ENCODE measurements at places on chromosomes 7 and 10.
A peak's percentile ranks its signal among the peaks of the same experiment; 100 is the strongest.

GRCh38 chr7:151425670-151426440 lies 14.1 kb downstream of the CRYGN start:
- no peak for DNase-seq

GRCh38 chr10:11337516-11337915 lies 273.9 kb downstream of the USP6NL start:
- peak; percentile 51 for DNase-seq

DNA sequence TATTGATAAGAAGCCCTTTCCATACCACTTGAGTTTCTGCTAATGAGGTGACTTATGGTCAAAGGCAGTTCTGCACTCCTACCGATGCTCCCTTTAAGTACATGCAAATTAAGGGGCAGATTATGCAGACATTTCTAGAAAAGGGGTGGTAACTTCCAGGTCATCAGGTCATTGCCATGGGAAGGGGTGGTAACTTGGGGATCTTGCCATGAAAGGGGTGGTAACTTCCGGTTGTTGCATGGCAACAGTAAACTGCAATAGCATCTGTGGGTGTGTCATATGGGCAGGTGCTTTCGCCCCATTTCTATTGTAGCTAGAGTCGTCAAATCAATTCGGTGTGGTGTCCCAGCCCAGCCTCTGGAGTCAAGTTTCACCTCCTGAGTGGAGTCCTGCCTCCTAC lies 150.9 kb downstream of the UBE2H start:
- no peak for DNase-seq

- DNase-seq: no peak
Observed at GRCh38 chr7:90830308-90830707, 234.2 kb downstream of the CDK14 start.

Data from activated CD4-positive, alpha-beta T cell treated with anti-CD3 and anti-CD28 coated beads for 36 hours (primary cell).